ENCODE measurements at places on chromosomes 16 and 17. TPM values are rescaled to one million over a fixed set of nuclear protein-coding genes. Genes with fewer than 3 reads are reported as not detected.

DNA sequence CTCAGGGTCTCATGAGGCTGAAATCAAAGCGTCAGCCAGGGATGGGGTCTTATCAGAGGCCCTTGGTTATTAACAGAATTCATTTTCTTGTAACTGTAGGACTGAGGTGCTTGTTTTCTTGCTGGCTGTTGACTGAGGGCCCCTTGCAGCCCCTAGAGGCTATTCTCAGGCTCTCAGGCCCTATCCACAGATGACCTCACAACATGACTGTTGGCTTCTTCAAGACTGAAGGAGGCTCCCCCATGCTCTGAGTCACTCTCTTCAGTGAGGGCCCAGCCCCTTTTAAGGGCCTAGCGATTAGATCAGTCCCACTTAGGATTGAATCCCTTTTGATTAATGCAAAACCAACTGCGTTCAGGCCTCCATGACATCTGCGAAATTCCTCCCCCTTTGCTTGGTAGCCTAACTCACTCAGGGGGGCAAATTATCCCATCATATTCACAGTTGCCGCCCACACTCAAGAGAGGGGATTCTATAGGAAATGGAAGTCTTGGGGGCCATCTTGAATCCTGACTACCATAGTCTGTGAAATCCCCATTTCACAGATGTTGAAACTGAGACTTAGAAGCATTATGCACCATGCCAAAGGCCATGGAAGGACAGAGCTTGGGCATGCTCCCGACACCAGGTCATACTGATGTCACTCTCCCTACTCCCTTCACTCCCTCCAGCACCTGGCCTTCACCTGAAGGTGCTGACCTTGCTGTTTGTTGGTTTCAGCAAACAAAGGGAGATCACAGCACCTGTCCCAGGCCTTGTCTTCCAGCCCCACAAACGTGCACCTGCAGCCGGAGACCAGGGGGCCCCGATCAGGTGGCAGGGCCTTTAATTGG lies 592.3 kb downstream of the MAF start:
- H3K4me3 ChIP-seq: no peak overlapping the region
- H3K4me1 ChIP-seq: no peaks in the 10 kb centered on the region
- H3K36me3 ChIP-seq: no peaks in the 10 kb centered on the region
- DNase-seq: no peak
- no peak overlapping the region for H3K27ac ChIP-seq
- H3K27me3 ChIP-seq: no peaks in the 10 kb centered on the region

DNA sequence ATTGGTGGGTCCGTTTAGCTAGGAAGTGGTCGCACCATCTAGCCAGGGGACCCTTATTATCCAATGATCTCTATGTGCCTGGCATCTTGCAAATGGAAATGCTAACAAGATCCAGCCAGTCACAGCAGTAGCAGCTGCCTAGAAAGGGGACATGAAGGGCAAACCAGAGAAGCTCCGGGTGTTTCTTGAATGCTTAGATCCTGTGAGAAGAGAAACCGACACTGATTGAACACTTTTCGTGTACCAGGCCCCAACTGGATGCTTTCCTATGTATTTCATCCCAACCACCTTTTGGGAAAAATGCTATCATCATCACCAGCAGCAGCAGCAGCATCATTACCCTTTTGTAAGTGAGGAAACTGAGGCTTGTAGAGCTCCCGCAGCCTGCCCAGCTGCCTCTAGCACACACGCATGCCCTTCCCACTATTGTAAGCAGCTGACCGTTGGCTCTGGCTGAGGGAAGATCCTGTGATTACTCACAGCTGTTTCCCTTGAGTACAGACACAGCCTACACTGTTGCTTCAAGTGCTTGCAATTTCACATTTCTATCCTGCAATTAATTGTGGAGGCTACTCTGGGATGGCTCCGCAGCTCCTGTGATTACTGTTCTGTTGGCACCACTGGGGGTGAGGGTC lies 180.7 kb upstream of the CACNG5 start:
- H3K4me1 ChIP-seq: no peaks in the 10 kb centered on the region
- no peak overlapping the region for H3K4me3 ChIP-seq
- no peaks in the 10 kb centered on the region for H3K27me3 ChIP-seq
- H3K27ac ChIP-seq: no peak overlapping the region

DNA sequence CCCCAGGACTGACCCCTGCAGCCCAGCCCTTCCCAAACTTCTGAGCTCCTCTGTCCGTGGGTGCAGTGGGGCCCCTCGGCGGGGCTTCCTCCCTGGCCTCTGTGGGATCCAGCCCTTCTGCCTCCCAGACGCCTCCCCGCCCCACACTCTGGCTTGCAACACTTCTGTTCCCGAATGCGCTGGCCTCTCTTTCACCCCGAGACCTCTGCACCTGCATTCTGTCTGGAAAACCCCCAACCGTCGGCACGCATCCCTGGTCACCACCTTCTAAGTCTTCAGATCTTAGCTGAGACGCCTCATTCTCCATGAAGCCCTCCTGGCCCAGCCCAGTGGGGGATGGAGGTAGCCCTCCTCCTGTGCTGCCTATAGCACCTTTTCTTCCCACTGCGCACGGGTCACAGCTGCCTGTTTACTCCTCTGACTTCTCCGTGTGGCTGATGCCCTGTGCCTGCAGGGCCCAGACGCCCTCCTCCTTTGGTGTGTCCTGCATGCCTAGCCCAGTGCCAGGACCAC lies 26.4 kb downstream of the TMEM235 start:
- H3K4me1 ChIP-seq: peaks cover 8% of the 10 kb centered on the region
- H3K36me3 ChIP-seq: 0 out of 2 replicates have a peak, but pooled peaks cover 4% of the 10 kb centered on the region
- no peaks in the 10 kb centered on the region for H3K27me3 ChIP-seq
- DNase-seq: no peak
- no peak overlapping the region for H3K4me3 ChIP-seq

GRCh38 chr16:22661161-22661647 lies 150.5 kb downstream of the NPIPB5 start:
- H3K36me3 ChIP-seq: no peaks in the 10 kb centered on the region
- DNase-seq: no peak
- no peak overlapping the region for H3K4me3 ChIP-seq

Gene PRDM7
- total RNA-seq: not detected

DNA sequence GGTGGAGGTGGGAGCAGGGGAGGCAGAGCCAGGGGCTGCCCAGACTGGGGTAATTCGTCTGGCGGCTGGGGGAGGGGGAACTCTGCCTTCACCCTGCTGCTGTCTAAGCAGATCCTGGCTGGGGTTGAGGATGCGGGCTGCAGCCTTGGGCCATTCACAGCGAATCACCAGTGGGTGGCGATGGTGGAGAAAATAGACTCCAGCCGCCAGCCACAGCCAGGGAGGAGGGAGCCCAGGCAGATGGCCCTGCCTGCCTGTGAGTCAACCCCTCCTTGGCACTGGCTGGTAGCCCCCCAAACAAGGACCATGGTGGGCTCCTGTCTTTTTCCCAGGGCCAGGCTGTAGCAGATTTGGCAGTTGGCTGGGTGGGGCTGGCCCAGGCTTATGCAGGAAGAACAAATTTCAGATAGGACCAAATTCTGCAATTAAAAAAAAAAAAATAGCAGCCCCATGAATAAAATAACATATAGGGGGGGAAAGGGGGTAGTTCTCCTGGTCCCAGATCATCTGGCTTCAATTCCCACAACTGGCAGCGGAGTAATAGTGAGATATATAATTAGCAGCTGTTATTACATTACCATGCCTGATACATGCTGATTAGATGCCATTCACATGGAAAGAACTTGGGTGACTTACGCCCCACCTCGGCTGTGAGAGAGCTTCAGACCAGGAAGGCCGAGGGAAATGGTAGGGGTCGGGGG lies 41.5 kb upstream of the CDH5 start:
- DNase-seq: no peak
- H3K27me3 ChIP-seq: no peaks in the 10 kb centered on the region
- H3K4me1 ChIP-seq: no peaks in the 10 kb centered on the region
- no peak overlapping the region for H3K27ac ChIP-seq

DNA sequence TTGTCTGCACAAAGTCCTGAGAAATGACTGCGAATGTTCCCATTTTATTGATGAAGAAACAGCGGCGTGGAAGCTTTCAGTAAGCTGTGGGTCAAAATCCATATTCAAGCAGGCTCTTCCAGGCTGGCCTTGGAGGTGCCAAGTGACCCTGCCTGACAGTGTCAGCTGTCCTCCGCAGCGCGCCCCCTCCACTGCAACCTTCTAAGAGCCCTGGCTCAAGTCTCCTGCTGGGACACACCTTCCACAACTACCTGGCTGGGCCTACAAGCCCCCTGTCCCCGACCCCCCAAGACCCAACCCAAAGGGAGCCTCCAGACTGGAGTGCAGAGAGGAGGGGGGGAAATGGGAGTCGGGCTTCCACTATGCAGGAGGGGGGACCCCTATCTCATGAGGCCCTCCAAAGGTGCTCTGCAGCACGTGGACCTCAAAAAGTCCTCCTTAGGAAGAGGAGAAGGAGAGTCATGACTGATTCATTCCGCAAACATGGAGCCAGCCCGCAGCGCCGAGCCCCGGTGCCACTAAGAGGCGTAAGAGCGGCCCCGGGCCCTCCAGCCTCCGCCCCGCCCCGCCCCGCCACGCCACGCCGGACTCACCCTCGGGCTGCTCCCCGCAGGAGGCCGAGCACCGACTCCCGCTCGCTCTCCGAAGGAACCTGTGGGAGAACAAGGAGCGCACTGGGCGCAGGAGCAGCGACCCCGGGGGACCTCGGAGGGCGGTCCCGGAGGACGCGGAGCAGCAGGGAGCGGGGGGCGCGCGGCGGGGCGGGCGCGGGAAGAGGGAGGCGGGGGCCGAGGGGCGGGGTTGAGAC lies 574 bp downstream of the MPP3 start:
- peak overlapping the region; percentile 66 for H3K4me3 ChIP-seq
- no peaks in the 10 kb centered on the region for H3K27me3 ChIP-seq
- peaks cover 11% of the 10 kb centered on the region for H3K4me1 ChIP-seq
- DNase-seq: peak; percentile 83
- H3K36me3 ChIP-seq: peaks cover 39% of the 10 kb centered on the region

Gene WFDC1
- total RNA-seq: 143 TPM

DNA sequence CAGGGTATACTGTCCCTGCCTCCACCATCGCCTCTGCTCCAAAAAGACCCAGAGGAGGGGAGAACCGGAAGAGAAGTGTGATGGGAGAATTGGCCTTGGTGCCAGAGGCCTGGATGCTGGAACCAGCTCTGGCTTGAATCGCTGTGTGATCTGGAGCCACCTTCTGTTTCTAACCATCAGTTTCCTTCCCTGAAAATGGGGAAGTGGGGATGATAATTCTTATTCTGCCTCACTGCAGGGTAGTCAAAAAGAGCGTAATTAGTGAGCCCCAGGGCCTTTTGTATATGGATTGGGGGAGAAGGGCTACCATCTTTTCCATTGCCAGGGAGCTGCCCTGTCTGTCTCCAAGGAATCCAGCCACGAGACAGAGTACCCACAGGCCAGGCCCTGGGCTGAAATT lies 52.2 kb downstream of the CCT6B start:
- no peak for DNase-seq
- no peak overlapping the region for H3K27ac ChIP-seq
- no peaks in the 10 kb centered on the region for H3K36me3 ChIP-seq
- no peaks in the 10 kb centered on the region for H3K4me1 ChIP-seq
- no peak overlapping the region for H3K4me3 ChIP-seq

- DNase-seq: no peak
- H3K4me1 ChIP-seq: no peaks in the 10 kb centered on the region
- H3K36me3 ChIP-seq: no peaks in the 10 kb centered on the region
- no peak overlapping the region for H3K4me3 ChIP-seq
- no peaks in the 10 kb centered on the region for H3K27me3 ChIP-seq
Measured at GRCh38 chr16:9381399-9381798, 290.0 kb downstream of the HAPSTR1 start.

Gene RHOT1
- total RNA-seq: 43.6 TPM

DNA sequence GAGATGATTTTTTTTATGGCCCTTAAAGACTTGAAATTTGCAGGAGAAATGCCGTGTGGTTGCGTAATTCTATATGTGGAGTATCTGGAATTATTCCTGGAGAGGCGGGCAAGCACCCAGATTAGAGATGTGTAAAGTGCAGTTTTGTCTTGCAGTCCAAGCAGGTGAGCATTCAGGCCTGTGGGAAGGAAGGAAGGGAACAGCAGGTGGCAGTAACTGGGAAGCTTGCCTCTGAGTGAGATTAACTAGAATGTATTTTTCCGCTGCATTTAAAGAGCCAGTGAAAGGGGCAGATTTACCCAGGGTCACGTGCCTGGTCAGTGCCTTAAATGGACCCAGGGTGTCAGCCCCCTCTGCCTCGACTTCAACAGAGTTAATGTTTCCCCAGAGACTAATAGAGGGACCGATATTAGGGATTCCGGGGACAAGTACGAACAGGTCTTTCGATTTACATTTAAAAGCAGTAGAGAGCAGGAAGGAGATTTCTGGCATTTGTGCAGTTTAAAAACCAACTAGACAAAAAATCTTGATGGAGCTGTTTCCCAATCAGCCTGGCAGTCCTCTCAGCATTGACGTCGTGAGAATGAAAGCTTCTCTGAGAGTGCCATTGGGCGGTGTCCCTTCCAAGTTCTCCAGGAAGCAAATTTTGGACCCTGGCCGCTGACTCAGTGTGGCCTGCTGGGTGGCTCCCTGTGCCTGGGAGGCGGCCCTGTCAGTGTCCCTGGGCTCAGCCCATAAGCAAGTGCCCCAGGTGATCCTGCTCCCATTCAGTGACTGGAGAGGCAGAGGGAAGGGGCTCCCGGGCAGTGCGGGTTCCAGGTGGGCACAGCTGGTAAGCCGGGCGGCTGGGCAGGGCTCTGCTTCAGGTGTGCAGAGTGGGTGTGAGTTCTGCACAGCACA lies 38.2 kb downstream of the KSR1 start:
- no peak overlapping the region for H3K27ac ChIP-seq
- H3K27me3 ChIP-seq: no peaks in the 10 kb centered on the region
- no peaks in the 10 kb centered on the region for H3K4me1 ChIP-seq
- H3K4me3 ChIP-seq: no peak overlapping the region
- H3K36me3 ChIP-seq: no peaks in the 10 kb centered on the region

- H3K36me3 ChIP-seq: no peaks in the 10 kb centered on the region
- peaks cover 7% of the 10 kb centered on the region for H3K4me1 ChIP-seq
- H3K4me3 ChIP-seq: peak overlapping the region; percentile 15
- H3K27ac ChIP-seq: no peak overlapping the region
Measured at GRCh38 chr17:43324205-43324893, 74.4 kb upstream of the ARL4D start.

GRCh38 chr16:47829850-47830600 lies 325.8 kb downstream of the ABCC12 start:
- H3K4me1 ChIP-seq: no peaks in the 10 kb centered on the region
- DNase-seq: no peak
- no peaks in the 10 kb centered on the region for H3K27me3 ChIP-seq
- no peaks in the 10 kb centered on the region for H3K36me3 ChIP-seq
- H3K4me3 ChIP-seq: no peak overlapping the region

- H3K4me3 ChIP-seq: no peak overlapping the region
- no peaks in the 10 kb centered on the region for H3K27me3 ChIP-seq
- DNase-seq: no peak
- H3K36me3 ChIP-seq: no peaks in the 10 kb centered on the region
- no peaks in the 10 kb centered on the region for H3K4me1 ChIP-seq
Measured at GRCh38 chr16:26601335-26601734, 465.4 kb upstream of the C16orf82 start.

GRCh38 chr17:45129940-45130680 lies 2.2 kb downstream of the PLCD3 start:
- no peak for DNase-seq
- no peak overlapping the region for H3K4me3 ChIP-seq
- H3K27ac ChIP-seq: no peak overlapping the region
- no peaks in the 10 kb centered on the region for H3K27me3 ChIP-seq

Measured in SJSA1 (cell line).